ENCODE measurements at places on chromosomes 2 and 18.

DNA sequence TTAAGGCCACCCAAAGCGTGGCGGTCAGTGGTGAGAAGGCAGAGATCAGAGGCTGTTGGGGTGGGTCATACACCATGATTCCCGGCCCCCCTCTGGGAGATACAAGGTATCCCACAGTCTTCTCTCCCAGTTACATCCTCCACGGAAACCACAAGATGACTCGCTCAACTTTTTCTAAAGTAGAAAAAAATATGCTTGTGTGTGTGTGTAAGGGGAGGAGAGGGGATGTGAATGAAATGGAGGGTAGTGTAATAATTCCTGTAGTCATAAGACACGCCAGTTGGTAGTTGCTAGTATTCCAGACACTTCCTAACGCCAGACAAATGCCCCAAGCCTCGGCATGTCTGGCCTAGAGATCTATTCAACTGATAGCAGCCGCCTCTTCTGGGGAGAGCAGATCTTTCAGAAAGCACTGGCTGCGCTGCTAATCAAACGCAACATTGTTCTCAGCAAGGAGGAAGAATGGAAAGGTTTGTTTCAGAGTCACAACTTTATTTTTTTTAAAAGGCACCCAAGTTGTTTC lies 143.5 kb downstream of the TGIF1 start:
- DNase-seq = no peak

DNA sequence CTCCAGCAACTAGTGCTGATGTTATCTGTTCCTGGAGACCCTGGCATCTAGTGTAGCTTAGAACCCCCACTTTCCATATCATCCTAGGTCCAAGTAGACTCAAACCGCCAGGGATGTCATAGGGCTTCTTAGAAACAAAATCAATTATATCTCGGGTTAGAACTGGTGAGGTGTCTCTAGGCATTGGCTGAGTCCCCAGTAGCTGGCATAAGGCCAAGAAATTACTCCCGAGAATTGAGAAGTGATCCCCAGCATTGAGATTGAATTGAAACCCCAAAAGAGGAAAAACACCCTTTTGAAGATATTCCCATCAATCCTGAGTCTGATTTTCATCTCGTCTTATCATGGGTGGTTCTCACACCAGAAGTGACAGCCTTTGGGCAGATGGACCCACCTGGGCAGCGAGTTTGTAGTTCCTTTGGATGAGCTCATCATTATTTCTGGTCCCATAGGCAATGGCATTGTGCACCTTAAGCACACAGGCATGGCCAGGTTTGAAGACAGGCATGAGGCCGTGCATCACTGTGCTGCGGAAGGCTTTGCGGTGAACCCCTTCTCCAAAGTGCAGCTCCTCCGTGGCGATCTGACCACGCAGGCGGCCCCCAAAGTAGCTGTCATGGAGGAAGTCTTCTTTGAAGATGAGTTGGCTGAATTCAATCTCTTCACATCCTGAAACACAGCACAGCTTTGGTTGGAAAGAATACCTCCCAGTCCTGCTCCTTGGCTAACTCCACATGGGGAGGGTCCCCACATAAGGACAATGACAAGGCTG lies 112.2 kb downstream of the ALPK2 start:
- no peak for DNase-seq

GRCh38 chr2:42804338-42804737 lies 12.0 kb upstream of the HAAO start:
- no peak for DNase-seq

GRCh38 chr2:165544897-165545296 lies 75.4 kb downstream of the CSRNP3 start:
- no peak for DNase-seq

DNA sequence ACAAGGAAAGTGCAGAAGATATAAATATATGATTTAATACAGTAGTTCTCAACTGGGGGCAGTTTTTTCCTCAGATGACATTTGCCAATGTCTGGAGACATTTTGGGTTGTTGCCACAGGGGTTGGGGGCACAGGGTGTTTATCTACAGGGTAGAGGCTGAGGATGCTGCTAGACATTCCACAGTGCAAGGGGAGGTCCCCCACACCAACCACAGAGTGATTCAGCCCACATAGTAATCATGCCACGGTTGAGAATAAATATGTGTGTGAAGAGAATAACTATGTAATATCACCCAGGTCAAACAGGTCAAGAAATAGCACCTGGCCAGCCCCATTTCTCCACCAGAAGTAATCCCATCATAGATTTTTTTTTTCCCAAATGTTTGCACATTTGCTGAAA lies 17.9 kb downstream of the DYSF start:
- no peak for DNase-seq

DNA sequence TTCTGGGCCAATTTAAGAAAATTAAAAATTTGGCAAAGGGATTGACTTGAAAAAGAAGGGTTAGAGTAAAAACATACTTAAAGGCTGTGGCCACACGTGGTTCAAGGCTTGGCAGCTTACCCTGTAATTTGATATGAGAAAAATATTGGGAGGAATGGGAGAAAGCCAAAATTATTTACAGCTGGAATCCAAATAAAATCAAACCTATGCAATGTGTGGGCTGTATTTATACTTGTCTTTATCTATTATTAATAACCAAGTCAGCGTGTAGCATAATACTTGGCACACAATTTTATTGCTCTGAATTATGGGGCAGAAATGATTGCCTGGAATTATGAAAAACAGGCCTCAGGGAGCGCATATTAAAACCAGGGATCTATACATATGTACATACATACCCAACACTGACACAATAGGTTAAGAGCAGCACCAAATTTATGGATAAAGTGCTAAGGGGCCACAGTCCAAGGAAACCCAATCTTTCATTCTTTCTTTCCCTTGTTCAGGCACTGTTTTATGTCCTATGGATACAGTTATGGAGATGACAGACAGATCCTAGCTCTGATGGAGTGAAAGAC lies 35.6 kb downstream of the FAM124B start:
- no peak for DNase-seq

DNA sequence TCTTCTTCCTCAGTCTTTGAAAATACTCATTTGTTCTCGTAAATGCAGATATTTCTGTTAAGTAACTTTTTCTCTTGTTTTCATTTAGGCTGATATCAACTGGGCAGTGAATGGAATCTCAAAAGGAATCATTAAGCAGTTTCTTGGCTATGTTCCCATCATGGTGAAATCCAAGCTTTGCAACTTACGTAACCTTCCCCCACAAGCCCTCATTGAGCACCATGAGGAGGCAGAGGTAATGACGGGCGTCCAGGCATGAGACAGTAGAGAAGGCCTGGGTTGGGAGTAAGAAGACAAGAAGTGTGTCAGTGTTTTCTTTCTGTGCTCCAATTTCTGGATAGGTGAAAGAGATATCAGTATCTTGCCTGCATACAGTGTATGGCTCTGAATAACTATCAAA lies 5.1 kb downstream of the POLR1B start:
- DNase-seq = no peak

DNA sequence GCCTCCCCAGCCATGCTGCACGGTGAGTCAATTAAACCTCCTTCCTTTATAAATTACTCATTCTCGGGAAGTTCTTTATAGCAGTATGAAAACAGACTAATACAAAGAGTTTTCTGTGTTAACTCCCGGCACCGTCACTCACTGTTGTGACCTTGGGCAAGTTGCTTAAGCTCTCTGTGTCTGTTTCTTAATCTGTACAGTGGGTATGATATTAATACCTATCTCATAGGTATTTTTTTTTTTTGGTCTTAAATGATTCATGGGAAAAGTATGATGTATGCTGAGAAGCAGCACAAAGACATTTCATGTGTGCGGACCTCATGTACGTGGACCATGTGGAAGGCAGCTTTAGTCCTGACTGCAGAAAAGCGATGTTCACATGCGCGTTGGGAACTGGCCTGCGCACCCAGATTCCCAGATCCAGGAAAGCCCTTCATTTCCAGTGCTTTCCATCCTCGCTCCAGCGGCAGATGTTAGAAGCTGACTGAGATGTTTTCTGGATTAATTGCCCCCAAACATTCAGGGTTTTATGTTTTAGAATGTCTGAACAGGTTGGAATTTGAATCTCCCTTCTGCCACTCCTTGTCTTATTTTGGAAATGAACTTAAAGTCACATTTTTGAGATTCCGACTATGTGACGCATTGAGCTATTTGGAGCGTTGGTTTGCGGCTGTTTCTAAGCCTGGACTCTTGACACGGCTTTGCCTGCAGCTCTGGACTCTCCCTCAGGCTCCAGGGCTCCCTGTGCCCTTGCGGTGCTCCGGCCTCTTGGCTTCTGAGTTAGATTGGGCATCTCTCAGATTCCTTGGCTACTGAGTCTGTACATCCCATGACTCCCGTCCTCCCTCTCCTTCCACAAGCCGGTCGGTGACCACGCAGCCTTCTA lies 61.4 kb downstream of the SLC4A3 start:
- DNase-seq = peak; percentile 75

- DNase-seq = no peak
Measured at GRCh38 chr18:76445741-76446232, 49.3 kb downstream of the ZNF516 start.

- no peak for DNase-seq
Measured at GRCh38 chr18:41771973-41772372, 183.1 kb upstream of the PIK3C3 start.

- no peak for DNase-seq
Measured at GRCh38 chr18:28691496-28691840, 514.5 kb upstream of the CDH2 start.

Measured in HFF-Myc (cell line).